ENCODE measurements at places on chromosomes 1 and 21.

GRCh38 chr1:155009221-155009711, 6.7 kb downstream of the ZBTB7B start:
- DNase-seq: no peak

GRCh38 chr1:13703558-13704490, 3.8 kb downstream of the PRDM2 start:
- DNase-seq: no peak

- DNase-seq: no peak
Observed at GRCh38 chr21:31443736-31444521, 99.9 kb upstream of the TIAM1 start.

DNA sequence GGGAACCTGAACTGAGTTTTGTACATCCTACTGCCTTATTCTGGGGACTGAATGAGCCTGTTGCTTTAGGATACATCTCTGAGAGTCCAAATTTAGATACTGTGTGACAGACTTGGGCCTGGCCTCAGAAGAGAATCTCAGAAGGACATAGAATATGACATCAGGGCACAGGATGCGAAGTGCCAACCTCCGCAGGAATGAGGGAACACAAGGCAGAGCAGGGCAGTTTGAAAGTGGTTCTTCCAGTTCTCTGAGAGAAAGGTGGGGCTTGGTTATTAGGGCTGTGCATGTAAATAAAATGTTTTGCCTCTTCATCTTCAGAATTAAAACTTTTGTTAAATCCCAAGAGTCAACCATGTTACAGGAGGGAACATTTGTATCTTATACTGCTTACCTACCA, 23.1 kb downstream of the TRAF5 start:
- no peak for DNase-seq

GRCh38 chr1:8510041-8510823, 192.3 kb downstream of the SLC45A1 start:
- peak; percentile 67 for DNase-seq

DNA sequence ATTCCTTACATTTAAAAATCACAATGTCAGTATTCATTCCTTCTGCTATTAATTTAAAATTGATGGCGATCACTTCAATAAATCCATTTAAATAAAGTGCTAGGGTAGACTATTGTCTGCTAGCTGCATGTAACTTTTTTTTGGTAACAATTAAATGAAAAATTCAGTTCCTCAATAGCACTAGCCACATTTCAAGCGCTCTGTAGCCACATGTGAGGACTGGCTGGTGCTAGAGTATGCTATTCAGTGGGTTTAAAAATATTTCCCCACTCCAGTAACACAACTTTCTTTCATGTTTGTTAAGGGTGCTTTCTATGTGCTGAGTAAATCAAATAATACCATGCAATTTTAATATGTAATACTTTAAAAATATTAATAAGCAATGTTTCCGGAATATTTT, 108.2 kb downstream of the LTN1 start:
- no peak for DNase-seq

DNA sequence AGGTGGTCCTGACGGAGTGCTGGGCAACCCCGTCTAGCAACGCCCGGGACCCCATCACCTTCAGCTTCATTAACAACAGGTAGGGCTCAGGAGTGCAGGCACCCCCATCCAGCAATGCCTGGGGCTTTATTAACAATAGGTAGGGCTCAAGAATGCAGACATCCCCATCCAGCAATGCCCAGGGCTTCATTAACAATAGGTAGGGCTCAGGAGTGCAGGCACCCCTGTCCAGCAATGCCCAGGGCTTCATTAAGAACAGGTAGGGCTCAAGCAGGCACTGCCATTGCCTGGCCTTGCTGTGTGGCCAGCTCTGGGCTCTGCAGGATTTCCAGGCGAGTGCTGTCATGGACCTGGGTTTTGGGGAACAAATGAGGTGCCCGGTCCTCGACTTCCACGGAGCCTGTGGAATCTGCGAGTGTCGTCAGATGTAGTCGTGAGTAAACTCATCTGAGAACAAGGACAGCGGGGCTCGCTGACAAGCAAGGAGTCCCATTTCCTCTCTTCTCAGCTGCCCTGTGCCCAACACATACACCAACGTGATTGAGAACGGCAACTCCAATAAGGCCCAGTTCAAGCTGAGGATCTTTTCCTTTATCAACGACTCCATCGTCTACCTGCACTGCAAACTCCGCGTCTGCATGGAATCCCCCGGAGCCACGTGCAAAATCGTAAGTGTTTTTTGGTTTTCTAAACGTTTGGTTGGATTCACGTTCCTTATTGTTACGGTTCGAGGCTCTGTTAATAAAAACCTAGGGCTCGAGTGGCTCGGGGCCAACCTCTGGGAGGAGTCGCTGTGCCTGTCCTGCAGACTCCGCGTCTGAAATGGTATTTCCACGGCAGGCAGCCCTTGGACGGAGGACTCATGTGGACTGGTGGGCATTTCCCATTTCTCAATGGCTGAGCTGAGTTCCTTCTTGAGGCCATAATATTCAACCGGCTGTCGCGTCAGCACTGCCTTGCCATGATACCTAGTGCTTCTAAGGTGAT, 56.3 kb downstream of the UMODL1 start:
- no peak for DNase-seq

DNA sequence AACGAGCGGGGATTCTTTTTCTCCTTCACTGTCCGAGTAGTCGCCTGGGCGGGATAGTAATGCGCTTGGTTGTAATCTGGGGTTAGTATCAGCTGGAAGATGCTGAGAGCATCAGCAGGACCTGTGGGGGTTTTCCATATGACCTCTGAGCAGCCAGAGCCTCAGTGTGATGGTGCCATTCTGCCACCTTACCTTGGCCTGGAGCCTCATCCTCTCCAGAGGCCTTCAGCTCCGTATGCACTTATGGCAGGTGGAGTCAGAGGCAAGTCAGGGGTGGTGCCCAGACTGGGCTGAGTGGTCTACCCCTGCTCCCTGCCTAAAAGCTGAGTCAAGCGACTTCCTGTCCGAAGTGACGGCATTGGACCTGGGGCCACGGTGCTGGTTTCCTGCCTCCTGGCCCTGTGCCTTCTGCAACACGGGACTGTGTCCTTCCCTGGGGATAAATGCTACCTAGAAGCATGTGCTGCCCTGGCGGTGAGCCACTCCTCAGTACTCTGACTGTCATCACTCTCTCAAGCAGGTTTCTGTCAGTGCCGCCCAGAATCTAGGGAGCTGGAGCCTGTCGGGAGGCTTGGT, 24.7 kb downstream of the TENT5C start:
- no peak for DNase-seq

DNA sequence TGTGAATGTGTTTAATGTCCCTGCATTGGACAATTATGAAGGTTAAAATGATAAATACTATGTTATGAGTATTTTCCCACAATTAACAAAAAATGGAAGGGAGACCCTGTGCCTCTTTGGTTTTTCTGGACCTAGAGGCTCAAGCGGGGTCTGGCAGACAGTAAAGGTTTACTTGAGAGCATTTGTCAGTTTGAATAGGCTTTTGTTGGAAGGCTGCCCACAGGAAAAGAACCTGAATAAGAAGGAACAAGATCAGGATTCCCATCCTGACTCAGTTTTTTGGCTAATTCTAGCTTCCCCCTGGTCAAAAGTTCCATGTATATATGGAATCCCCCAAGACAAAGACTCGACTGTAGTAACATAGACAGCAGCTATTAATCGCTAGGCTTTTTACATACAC, 150.9 kb upstream of the JUN start:
- DNase-seq: no peak

GRCh38 chr1:202798792-202799331, 9.4 kb downstream of the KDM5B start:
- DNase-seq: no peak

DNA sequence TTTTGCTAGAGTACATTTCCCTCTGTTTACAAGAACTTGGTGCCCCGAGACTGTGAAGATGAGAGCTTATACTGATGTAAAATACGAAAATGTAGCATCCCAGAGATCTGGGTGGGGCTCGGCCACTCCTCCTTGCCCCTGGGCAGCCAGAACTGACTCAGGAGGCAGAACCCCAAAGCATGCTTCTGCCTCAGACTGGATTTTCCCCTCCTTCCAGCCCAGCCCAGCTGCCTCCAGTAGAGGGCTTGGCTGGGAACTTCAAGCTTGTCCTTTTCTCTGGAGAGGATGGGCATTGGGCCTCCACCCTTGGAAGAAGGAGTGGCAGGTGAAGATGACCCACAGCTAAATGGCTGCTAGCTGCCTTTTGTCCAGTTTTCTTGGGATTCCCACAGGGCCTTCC, 24.3 kb upstream of the BTG2 start:
- no peak for DNase-seq

DNA sequence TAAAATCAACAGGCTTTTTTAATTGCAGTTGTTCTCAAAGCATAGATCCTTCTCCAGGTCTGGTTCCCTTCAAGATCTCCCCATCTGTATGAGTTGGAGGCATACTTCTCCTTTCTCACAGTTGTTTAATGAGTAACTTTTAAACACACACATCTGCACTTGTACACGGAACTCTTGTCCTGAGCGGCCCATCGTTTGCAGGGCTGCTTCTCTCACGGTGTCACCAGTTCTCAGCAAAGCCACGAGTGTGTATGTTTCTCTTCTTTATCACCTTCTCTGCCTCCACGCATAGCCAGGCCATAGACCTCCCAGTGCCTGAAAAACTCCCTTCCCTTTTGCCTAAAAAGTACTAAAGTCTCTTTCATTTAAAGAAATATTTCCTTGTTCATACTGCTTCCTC, 68.7 kb upstream of the ROR1 start:
- no peak for DNase-seq

DNA sequence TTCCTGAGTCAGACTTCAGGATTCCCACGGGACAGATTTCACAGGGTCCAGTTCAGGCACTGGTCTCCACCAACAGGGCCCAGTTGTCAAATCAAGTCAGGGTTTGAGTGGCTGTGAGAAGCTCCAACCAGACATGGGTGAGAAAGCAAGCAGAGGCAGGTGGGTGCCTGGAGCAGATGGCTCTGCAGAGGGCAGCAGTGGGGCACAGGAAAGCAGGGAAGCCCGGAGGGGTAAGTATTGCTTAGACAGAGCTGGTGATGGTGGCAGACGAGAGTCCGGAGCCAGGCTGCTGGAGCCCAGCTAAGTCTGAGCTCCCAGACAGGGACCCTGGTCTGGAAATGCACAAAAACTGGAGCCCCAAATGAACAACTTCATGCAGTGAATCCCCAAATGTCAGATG, 40.4 kb downstream of the RIMS3 start:
- no peak for DNase-seq

- DNase-seq: no peak
Observed at GRCh38 chr21:46509741-46510502, 51.2 kb downstream of the DIP2A start.

All from AG04450 (cell line).